ENCODE measurements at places on chromosomes 5 and 9.
A peak's percentile ranks its signal among the peaks of the same experiment; 100 is the strongest.

GRCh38 chr5:52767766-52768480 lies 19.8 kb upstream of the ITGA1 start:
- no peak for DNase-seq

DNA sequence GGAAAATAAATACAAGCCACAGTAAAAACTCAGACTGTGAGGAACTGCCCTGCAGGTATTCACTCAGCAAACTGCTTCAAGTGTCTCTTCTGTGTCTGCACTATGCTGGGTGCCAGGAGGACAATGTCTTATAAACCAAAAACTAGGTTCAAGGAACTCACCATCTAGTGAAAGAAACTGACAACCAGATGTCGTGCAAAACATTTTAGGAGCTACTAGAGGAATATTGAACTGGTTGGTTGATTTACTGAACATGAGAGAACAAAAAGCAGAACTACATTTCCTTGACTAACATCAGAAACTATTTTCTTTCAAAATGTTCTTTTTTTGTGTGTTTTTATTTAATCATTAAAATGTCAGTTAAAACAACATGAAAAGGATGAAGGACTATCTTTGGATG lies 35.2 kb downstream of the ZNF366 start:
- no peak for DNase-seq

DNA sequence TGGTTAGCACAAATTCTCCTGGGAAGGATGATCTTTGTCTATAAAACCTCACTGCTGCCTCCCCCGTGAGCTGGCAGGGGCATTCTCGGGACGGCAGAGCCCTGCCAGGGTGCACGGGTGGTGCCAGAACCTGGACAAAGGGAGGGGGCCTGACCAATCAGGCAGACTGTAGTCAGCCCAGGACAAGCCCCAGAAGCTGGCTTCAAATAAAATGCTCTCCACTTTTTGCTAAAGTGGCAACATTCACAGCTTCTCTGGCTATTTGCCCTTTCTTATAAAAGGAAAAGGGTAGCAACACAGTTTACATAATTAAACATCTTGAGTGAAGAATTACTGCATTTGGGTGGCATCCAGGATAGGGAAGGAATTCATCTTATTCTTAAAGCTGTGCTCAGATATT lies 14.4 kb downstream of the IL9 start:
- DNase-seq = peak; percentile 67

DNA sequence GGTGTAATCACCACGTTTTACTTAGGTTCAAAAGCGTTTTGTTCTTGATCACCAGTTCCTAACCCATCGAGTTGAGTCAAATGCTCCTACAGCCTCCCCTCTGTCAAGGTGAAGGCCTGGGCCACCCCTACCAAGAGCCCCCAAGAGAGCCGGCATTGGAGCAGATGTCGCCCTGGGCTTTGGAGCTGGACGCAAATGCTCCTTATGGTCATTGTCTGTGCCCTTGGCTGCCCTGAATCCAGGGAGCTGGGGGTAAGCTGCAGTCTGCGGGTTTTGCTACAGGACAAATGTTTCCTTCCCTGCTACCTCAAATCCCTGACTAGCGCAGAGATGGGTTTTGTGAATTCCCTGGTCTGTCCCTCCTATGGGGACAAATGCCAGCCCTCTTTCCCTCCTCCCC lies 4.9 kb downstream of the RNF183 start:
- no peak for DNase-seq

GRCh38 chr5:5619546-5619945 lies 197.1 kb downstream of the ICE1 start:
- no peak for DNase-seq

DNA sequence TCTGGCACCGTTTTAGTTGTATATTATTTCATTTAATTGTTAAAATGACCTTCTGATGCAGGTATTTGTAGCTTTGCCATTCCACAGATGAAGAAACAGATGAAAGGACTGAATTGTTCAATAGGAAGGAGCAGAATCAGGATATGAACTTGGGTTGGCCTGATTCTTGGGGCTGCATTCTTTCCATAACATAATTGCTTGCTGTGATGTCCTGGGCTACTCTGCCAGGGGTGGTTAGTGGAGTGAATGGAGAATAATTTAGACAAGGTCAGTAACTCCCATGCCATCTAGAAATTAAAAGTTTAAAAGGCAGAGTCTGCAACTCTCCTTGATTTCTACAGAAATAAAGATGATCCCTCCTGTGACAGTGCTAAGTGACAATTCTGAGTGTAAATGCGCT lies 15.9 kb downstream of the TLR4 start:
- no peak for DNase-seq

- peak; percentile 14 for DNase-seq
Observed at GRCh38 chr9:2158766-2159430, 143.8 kb downstream of the SMARCA2 start.

DNA sequence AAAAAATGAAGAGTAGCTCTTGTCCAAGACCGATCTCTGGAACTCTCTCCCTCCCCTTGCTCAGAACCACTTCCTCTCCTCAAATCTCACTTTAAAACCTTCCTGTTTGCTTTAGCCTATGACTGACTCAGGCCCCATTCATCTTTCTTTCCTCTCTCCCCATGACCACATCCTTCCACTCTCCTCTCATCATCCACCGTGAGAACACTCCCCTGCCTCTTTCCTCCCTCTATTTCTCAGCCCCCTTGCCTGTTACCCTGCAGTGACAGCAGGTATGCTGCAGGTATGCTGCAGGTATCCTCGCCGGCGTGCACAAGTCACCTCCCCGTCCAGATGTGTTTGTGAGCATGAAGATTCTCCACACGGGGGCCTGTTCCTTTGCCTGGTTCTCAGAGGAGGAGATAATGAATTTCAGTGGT lies 505.3 kb downstream of the CCDC171 start:
- no peak for DNase-seq

- DNase-seq = no peak
Observed at GRCh38 chr5:168850683-168851082, 271.5 kb upstream of the PANK3 start.

DNA sequence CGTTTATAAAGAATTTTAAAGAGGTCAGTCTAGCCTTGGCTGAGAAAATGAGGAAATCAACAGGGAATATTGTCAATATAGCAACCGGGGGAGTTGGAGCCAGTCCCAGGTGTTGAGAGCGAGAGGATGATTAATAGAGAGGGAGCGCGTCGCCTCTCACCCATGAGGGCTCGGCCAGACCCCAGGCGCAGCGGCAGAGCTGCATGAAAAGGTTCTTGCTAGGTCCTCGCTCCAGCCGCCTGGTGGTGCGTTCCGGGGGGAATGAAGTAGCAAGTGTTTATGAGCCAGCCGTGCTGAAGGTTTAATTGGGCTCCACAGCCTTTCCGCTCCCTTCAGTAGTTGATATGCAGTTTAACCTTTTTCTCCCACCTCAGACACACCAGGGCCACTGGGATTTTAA lies 167.3 kb upstream of the IRX1 start:
- DNase-seq = no peak

DNA sequence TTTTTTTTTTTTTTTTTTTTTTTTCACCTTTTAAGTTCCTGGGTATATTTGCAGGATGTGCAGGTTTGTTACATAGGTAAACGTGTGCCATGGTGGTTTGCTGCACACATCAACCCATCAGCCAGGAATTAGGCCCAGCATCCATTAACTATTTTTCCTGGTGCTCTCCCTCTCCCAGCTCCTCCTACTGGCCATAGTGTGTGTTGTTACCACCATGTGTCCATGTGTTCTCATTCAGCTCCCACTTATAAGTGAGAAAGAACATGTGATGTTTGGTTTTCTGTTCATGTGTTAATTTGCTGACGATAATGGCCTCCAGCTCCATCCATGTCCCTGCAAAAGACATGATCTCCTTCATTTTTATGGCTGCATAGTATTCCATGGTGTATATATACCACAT lies 350.5 kb downstream of the MAN2A1 start:
- DNase-seq = no peak

GRCh38 chr5:146137967-146138403 lies 32.6 kb upstream of the PLAC8L1 start:
- no peak for DNase-seq

GRCh38 chr9:109908459-109909390 lies 128.7 kb downstream of the PALM2AKAP2 start:
- DNase-seq = no peak

DNA sequence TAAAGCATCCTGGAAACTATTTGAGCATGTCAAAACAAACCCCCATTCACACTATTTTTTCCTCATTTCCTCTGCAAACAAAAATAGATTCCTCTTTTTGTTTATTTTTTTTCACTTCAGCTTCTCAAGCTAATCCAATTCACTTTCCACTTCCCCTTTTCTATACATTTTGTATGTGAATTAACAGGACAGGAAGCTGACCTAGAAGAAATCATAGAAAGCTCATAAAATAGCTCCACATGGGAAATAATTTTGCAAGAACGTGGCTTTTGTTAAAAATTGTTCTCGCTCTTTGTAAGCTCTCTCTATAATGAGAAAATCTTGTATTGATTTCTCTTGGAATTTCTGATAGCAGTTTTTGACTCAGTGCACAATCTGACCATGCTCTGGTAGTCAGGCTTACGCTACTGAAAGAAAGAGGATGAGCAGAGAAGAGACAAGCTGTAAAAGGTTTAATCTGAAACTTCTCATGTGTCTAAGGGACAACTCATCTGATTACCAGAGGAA lies 215.8 kb downstream of the ADAMTS12 start:
- peak; percentile 36 for DNase-seq

DNA sequence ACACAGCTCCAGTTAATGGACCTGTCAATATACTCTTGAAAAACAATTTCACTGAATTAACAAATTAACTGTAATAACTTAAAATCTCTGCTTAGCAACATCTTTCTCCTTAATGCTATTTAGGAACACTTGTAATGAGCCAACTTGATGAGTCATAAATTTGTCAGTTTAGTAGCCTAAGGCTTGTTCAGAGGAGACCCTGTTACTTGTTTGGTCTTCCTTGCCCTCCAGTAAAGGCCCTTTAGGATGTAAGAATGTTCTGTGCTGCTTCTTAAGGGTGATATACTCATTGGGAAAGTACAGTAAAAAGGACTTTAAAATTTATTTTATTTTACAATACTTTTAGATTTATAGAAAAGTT lies 11.4 kb upstream of the MATR3 start:
- DNase-seq = no peak

DNA sequence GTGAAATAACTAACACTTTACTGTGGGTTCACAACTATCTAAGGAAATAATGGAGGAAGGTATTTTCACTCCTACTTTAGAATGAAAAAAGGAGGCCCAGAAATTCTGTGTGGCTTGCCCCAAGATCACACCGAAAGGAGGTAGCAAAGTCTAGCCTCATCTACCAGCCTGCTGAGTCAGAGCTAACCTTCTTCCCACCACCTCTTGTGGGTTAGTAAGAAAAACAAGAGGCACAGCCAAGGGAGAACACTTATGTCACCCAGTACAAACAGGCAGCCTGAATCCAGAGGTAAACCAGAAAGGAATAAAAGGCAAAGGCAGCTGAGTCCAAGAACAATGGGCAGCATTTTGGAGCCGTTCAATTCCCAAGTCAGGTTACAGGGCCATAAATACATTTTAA lies 91.9 kb upstream of the RASEF start:
- no peak for DNase-seq

GRCh38 chr5:105350486-105351140 lies 1788.0 kb upstream of the NUDT12 start:
- DNase-seq = no peak

DNA sequence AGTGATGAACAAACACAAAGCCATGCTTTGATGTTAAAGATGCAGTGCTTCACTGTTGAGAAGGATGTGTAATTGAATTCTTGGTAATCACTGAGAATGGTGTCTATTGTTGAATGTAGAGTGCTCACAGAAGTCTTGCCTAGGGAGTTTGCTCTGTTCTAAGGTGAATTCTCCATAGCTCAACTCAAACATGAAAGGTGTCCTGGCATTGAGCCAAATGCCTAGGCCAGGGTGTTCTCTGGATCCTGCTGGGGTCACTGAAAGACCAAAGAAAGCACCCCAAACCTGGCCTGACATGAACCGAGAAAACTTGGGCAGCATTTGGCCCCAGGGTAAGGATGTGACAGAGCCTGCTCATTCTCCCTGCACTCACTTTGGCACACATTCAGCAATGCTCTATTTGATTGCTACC lies 217.3 kb downstream of the ARL15 start:
- no peak for DNase-seq

- DNase-seq = no peak
Observed at GRCh38 chr9:97954550-97954989, 16.6 kb upstream of the HEMGN start.

- no peak for DNase-seq
Observed at GRCh38 chr5:6704361-6704851, 8.8 kb upstream of the TENT4A start.

DNA sequence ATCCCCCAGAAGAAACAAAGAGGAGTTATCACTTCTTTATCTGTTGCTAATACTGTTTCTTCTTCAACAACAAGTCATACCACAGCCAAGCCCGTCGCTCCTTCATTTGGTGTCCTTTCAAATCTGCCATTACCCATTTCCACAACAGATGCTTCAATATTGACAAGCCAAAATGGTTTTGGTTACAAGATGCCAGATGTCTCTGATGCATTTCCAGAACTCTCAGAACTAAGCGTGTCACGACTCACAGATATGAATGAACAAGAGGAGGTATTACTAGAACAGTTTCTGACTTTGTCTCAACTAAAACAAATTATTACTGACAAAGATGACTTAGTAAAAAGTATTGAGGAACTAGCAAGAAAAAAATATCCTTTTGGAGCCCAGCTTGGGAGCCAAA lies 16.0 kb upstream of the HAND1 start:
- no peak for DNase-seq

GRCh38 chr9:19116107-19116790 lies 11.0 kb downstream of the PLIN2 start:
- DNase-seq = no peak

Data from globus pallidus (tissue), 1 donor.